Cerebellum (tissue), 4 donors: ENCODE measurements at places on chromosomes 3 and 15. TPM values are rescaled to one million over a fixed set of nuclear protein-coding genes. Genes with fewer than 3 reads are reported as not detected.

Gene RBMS3
- total RNA-seq, result 53.4 TPM

Gene ITPKA
- 2.5 TPM for total RNA-seq

Gene SPESP1
- 1.4 TPM for total RNA-seq

Gene NR1I2
- total RNA-seq, result 0.36 TPM

Gene CHRNA3
- total RNA-seq, result 7.6 TPM

Gene PEAK1
- total RNA-seq, result 34.8 TPM

Gene CKMT1A
- total RNA-seq, result 8.2 TPM

Gene EXD1
- total RNA-seq, result 0.09 TPM

Gene PYGO1
- total RNA-seq, result 55.6 TPM

Gene OCA2
- total RNA-seq, result 0.73 TPM

Gene AADACL2
- not detected for total RNA-seq

Gene GATM
- total RNA-seq, result 93.4 TPM

Gene TRPM1
- not detected for total RNA-seq

Gene SPSB4
- 12.7 TPM for total RNA-seq

Gene C3orf20
- total RNA-seq, result 0.18 TPM

Gene RLBP1
- total RNA-seq, result 0.18 TPM

Gene GNAT1
- total RNA-seq, result not detected
